ENCODE measurements at places on chromosomes 5 and 9. TPM values are rescaled to one million over a fixed set of nuclear protein-coding genes. Genes with fewer than 3 reads are reported as not detected.

DNA sequence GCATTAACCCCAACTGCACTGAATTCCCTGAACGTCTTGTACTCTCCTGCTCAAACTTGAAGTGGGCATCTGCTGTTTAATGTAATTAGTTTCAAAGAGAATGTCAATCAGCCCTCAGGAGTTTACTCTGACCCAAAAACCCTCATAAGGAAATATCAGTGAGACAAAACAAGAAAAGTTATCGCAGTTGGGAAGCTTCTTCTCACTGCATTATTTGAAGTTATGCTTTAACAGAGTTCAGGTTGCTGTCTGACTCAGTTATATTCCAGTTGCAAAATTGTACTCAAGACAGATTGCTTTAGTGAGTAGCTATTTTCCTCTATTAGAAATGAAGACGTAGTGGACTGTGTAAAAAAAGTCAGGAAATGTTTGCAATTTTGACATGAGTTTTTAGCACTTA lies 52.1 kb downstream of the PPIC start:
- DNase-seq = no peak

- DNase-seq = no peak
These were observed 192.0 kb downstream of the PIK3R1 start for GRCh38 chr5:68407311-68408239.

GRCh38 chr5:159905496-159905895 lies 10.8 kb upstream of the ADRA1B start:
- DNase-seq = no peak

DNA sequence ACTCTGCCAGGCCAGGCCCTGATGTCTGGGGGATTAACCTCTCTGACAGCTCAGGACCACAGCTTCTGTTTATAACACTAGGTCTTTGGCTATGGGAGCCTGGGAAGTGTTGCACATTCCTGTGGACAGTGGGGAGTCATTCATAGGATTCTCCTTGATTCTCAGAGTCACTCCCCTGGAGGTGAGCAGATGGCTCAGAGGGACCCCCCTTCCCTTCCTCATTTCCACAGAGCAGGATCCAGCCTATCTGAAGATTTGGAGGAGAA lies 60.2 kb downstream of the NRG2 start:
- DNase-seq = no peak

DNA sequence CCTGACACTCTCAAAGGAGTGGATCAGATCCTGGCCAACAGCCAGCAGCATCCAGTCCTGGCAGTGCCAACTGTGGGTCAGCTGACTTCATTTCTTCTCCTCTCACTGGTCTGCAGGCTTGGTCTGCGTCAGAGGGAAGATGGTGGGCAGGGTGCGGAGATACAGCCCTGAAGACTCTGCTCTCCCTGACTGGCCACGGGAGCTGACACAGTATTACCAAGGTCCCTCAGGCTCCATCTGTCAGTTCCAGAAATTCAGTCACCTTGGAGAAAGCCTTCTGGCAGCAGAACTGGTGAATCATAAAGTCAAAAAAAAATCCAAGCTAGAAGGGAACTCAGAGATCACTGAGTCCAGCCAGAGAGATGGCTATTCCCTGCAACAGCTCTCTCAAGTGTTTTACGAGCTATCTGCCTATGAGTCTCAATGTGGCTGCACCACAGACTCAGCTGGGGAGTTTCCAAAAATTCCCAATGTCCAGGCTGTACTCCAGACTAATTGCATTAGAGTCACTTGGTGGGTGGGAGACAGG lies 27.9 kb downstream of the C1QTNF2 start:
- no peak for DNase-seq

DNA sequence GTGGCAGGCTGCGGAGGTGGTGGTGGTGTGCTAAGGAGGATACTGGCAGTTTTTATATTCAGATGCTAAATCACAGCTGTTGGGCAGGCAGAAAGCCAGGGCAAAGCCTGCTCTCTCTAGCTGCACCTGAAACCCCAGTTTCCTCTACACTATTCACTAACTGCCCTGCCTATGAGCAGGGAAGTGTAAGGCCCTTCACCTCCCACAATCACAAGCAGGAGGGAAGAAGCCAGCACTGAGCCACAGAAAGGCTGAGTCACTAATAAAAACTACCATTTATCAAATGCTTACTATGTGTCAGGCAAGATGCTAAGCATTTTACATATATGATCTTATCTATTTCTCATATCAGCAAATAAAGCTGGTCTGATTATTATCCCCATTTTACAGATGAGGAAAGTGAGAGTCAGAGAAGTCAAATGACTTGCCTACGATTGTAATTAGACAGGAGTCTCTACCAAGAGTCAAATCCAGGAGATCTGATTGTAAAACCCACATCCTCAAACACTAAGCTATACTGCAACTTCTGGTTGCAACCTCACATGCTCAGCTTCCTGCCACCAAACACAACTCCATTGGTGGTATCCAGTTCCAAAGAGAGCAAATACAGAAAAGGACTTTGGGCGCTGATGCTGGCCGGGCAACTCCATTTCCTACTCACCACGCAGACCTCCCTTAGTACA lies 17.7 kb upstream of the IL6ST start:
- DNase-seq = no peak

DNA sequence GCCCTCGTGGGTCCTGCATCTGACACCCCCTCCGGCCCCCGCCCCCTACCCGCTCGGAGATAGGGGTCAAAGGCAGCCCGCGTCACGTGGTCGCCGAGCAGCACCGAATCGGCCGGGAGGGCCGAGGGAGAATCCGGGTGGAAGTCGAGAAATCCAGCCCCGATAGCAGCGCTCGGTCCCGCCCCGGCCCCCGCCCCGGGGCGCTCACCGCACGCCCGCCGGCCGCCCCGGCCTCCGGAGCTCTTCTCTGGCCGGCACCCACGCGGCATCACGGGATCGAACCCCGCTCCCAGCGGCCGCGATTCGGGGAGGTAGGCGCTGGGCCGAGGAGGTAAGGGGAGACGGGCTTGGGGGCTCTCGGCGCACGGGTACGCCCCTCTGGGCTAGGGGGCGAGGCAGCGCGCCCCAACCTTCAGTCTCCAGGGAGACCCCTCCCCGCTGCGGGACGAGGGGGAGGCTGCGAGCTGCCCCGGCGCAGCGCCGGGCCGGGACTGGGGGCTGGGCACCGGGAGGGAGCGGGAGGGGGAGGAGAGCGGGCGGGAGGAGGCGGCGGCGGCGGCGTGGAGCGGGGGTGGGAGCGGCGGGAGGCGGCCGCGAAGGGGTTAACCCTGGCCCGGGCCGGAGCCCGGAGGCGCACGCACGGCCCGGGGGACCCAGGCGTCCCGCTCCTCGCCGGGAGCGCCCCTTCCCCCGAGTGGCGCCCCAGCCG lies 22.1 kb upstream of the NDST1 start:
- DNase-seq = peak; percentile 73

DNA sequence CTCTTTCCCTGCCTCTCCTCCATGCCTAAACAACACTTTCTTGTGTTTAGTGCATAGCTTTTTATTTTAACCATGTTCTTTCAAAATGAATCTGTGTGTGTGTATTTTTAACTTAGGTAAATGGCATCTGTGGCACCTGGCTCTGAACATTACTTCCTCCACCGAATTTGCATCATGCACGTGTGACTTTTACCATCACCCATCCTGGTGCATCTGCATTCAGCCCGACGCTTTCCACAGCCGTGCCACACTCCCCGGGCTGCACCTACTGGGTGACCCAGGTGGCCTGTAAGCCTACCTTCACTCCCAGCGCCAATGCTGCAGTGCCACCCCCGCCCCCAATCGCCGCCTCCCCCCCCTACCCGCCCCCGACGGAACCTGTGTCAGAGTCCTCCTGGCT lies 12.7 kb upstream of the FCN1 start:
- no peak for DNase-seq

DNA sequence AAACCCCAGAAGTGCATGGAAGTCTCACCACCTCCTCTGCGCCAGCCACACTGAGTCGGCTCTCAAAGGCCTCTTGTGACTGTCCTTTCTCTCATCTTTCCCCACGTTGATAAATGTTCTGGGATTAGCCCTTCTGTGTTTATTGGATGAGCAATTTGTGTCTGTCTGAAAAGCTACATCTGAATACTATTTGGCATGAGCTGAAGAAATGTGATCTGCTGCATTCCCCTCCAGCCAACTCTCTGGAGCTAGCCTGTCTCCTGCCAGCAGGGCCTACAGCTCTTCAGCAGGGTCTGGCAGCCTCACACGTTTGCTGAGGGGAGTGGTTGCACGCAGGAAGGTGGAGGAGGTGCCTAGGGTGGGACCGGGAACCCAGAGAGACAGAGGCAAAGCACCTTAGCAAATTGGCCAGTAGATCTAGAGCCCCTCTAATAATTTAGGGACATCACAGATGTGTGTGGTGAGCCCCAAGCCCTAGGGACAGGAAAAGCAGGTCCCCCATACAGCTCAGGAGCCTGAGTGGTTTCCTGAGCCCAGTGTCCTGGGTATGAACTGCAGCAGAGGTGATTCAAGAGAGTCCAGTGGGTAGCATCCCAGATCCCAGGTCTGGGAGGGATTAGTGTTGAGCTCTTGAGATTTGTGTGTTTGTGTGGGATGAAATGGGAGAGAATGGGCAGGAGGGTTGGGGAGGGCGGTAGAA lies 20.5 kb upstream of the B4GALT1 start:
- DNase-seq = peak; percentile 62

DNA sequence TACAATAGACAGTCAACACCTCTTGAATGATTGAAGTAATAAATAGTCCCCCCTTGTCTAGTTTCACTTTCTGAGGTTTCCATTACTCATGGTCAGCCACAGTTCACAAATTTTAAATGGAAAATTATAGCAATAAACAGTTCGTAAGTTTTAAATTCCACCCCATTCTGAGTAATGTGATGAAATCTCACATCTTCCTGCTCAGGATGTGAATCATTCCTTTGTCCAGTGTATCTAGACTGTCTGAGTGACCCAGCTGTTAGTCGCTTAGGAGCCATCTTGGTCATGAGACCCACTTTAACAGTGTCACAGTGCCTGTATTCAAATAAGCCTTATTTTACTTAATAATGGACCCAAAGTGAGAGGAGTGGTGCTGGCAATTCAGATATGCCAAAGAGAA lies 311.6 kb upstream of the PRR16 start:
- DNase-seq = no peak

DNA sequence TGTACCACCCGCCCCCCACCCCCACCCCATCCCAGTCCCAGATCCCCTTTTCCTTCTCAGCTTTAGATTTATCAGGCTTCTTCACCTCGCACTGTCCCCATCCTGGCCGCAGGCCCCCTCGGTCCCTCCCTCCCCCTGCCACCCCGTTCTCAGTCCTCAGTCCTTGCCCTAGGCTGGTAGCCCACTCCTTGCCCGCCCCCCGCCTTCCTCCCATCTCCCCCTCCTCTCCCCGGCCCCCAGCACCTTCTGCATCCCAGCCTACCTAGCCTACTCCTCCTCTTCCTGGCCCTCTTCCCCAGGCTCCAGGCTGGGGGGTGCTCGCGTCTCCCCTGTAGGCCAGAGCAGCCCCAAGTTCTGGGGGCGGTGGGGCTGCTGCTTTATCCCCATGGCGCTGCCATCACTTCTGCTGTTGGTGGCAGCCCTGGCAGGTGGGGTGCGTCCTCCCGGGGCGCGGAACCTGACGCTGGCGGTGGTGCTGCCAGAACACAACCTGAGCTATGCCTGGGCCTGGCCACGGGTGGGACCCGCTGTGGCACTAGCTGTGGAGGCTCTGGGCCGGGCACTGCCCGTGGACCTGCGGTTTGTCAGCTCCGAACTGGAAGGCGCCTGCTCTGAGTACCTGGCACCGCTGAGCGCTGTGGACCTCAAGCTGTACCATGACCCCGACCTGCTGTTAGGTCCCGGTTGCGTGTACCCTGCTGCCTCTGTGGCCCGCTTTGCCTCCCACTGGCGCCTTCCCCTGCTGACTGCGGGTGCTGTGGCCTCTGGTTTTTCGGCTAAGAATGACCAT lies 828 bp downstream of the NPR2 start:
- DNase-seq = no peak

- no peak for DNase-seq
These were observed 21.8 kb downstream of the CTNNAL1 start for GRCh38 chr9:108991479-108991878.

DNA sequence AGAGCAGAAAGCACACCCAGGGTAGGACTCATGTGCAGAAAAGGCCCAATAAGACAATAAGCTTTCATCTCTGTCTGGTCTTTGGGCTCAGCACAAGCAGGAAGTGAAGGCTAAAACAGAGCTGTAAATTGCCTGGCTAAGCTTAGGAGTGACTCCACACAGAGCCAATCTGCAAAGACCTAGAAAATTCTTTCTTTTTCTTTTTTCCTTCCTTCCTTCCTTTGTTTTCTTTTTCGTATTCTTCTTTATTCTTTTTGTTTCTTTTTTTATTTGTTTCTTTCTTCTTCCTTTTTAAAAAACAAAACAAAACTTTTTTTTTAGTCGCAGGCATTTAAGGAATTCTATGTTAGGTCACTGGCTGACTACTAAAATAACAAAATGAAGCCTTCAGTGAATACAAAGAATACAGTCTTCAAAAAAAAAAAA lies 12.2 kb downstream of the SLC35A4 start:
- no peak for DNase-seq

- DNase-seq = no peak
These were observed 465.5 kb downstream of the DNAH5 start for GRCh38 chr5:13478831-13479465.

DNA sequence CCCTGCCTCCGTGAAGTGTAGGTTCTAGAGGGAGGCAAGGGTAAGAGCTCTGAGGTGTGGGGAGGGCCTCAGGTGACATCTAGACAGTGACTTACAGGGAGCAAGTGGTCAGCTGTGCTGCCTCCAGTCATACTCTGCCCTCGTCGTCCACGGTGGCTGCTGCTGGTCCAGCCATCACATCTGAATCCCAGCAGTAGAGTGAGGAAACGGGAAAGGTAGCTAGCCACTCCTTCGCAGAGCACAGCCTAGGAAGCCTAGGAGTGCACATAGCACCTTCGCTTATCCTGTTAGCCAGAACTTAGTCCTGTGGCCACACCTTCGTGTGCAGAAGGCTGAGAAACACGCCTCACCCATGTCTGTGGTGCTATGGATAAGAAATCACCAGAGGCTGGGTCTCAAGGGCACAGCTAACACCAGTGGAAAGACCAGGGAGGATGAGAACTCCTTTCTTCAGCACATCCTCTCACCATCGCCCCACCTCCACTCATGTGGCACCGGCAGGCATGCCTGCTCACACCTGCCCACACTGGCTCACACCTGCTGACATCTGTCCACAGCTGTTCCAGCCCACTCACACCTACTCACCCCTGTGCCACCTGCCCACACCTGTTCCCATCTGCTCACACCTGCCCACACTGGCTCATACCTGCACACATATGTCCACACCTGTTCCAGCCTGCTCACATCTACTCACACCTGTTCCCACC lies 44.5 kb upstream of the SLC6A19 start:
- no peak for DNase-seq

SLCO6A1 gene
- not detected for total RNA-seq

GPR150 gene
- 0.18 TPM for total RNA-seq

TXNDC8 gene
- not detected for total RNA-seq

Measured in ureter (tissue), 1 donor.